Activated CD4-positive, alpha-beta T cell treated with anti-CD3 and anti-CD28 coated beads, Interleukin-2, amount 50 U/mL, for 48 hours (primary cell): ENCODE measurements at places on chromosomes 7 and 10.

DNA sequence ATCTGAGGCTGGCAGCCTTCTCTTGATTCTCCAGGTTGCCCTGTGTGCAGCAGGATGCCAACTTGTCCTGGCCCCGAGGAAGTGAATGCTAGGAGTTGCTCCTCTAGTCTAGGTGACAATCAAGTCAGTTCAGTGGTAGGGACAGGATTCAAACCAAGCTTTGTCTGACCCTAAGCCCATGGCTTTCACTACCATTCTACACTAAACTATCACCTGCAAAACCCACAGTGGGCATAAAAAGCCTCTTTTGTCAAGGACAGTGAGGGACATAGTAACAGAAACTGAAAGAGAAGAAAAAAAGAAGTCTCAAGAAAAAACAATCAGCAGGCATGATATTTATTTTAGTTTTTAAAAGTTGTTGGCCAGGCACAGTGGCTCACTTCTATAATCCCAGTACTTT lies 33.5 kb downstream of the KCNMA1 start:
- DNase-seq: no peak

GRCh38 chr10:110994406-110995086 lies 75.1 kb downstream of the SHOC2 start:
- no peak for DNase-seq

- no peak for DNase-seq
These were observed 191.3 kb upstream of the KAT6B start for GRCh38 chr10:74634995-74635536.

DNA sequence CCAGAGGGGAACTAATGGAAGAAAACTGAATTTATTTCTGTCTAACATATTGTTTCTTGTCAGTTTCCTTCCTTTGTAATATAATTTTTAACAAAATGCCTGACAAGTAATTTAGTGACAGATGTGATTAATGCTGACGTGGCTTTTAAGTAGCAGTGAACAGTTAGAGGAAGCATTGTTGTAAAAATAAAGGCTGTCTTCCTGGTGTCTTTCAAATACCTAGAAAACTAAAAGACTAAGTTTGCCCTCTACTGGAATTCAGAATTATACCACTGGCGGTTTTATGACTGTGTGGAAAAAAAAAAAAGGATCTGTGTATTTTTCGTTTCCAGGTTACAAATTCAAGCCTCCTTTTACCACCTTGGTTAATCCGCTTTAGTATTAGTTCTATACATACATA lies 217.1 kb upstream of the DPP6 start:
- DNase-seq: no peak

- DNase-seq: no peak
These were observed 9.5 kb upstream of the TSGA13 start for GRCh38 chr7:130695840-130696239.

DNA sequence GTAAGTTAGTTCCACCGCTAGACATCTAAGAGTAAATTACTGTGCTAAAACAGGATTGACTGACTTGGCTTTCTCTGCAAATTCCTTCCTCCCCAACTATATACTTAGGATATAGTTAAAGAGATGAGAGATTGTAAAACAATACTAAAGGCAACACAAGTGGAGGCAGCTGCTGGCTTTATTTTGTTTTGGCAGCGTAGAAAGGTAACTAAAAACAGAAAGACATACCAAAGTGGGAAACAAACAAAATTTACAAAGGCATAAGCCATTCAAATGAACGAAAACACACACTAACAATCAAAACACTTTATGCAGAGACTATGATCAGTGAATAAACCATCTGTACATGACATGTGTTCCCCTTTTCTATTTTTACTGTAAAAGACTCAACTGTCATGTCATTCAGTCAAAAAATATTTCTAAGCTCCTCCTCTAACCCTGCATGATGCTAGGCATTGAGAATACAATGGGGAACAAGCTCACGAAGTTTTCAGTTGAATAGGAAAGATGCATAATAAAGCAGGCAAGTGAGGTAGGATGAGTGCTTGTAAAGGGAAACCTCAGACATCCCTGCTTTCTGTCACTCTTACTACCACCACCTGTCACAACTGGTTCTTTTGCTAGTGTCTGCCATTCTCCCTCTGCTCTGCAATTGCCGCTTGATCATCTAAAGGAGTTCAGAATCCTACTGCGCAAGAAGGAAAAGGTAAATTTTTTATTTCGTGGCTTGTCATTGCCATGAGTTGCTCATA lies 64.2 kb upstream of the COL1A2 start:
- no peak for DNase-seq

GRCh38 chr10:127577376-127578258 lies 28.5 kb downstream of the NPS start:
- DNase-seq: no peak

DNA sequence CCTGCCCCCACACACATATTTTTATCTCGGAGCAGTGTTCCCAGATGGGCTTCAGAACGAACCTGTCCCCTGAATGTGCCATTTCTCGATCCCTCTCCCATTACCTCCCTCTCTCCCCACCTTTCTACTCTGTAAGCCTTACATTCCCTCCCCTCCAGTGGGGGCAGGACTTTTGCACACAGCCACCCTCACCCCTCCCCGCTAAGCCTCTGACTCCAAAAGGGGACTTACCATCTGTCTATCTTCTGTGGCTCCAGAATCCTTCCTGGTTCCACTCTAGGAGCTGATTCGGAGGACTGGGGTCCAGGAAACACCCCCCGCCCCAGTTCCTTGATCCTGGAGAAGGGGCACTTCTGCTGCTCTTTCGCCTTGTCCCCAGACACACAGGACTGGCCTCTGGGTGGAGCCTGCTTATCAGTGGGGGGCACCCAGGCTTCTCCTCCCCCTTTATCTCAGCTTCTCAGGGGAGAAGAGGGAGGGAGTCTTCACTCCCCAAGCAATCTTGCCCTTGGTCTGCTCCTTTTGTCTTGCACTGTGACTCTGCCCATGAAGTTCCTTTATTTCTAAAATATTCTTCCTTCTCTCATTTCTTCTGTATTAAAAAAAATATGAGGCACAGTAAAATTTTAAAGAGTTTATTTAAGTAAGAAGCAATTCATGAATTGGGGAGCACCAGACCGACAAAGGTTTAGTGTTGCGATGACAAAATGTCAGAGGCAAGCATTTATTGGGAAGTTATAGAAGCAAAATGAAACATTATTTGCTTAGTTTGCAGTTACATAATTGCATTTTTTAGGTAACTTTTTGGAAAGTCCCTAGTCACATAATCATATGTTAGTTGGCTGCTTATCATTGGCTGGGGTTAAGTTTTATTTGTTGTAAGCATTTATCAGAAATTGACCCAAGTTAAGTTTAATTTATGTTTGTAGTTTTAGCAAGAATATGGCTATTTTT lies at the start of gene KEL:
TSS of gene KEL (minus strand) at position 391 of the 954 bp plus-strand sequence. CDS start at position 234, 157 bp downstream.
- no peak for DNase-seq

GRCh38 chr7:101557978-101558741 lies 70.9 kb downstream of the MYL10 start:
- DNase-seq: no peak

- no peak for DNase-seq
These were observed 50.5 kb upstream of the HBP1 start for GRCh38 chr7:107118109-107118900.

DNA sequence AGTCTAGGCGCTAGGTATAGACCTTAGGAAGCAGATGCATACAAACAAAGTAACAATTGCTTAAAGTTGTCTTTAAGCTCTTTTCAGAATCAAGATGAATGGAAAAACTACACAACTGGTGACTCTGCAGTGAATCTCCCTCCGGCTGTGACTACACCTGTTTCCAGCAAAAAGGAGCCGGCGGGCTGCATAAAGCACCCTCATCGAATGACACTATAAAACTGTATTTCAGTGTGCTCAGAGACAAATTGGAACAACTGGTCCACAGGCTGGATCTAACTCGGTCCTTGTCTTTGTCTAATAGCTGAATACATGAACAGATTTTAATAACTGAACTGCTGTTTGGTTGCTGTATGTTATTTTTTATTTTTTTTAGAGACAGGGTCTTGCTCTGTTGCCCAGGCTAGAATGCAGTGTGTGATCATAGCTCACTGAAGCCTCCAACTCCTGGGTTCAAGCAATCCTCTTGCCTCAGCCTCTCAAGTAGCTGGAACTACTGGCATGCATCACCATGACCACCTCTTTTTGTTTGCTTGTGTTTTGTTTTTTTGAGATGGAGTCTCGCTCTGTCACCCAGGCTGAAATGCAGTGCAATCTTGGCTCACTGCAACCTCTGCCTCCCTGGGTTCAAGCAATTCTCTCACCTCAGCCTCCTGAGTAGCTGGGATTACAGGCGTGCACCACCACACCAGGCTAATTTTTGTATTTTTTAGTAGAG lies 64.2 kb upstream of the SVIL start:
- DNase-seq: no peak

DNA sequence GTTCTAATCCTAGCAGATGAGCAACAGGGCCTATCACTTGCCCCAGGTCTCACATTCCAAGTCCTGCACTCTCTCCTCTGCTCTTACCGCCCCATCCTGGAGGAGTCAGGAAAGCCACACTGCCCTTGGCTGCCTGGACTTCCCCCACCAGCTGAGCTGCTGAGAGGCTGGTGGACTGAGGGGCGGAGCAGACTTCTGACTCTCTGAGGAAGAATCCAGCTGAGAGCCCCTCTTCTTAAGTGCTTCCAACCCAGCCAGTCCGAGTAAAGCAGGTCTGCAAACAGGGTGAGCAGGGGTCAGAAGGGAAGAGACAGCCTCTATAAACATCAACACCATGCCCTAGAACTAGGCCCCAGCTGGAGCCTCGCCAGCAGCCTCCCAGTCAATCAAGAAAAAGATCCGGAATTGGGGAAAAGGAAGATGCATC lies 92.4 kb upstream of the TMEM72 start:
- no peak for DNase-seq

GRCh38 chr10:113097036-113097435 lies 147.0 kb downstream of the TCF7L2 start:
- no peak for DNase-seq

DNA sequence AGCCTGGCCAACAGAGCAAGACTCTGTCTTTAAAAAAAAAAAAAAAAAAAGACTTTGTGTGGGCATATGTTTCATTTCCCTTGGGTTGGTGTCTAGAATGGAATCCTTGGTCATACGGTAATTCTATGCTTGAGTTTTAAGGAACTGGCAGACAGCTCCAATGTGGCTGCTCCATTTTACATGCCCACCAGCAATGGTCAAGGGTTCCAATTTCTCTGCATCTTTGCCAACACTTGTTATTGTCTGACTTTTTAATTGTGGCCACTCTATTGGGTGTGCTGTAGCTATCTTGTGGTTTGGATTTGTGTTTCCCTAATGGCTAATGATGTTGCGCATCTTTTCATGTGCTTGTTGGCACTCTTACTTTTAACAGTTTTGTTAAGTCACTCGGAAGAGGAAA lies 57.6 kb downstream of the BRI3 start:
- no peak for DNase-seq

GRCh38 chr10:29689001-29689400 lies 54.2 kb upstream of the SVIL start:
- DNase-seq: peak; percentile 16

GRCh38 chr10:113498997-113499396 lies 53.9 kb upstream of the HABP2 start:
- no peak for DNase-seq

DNA sequence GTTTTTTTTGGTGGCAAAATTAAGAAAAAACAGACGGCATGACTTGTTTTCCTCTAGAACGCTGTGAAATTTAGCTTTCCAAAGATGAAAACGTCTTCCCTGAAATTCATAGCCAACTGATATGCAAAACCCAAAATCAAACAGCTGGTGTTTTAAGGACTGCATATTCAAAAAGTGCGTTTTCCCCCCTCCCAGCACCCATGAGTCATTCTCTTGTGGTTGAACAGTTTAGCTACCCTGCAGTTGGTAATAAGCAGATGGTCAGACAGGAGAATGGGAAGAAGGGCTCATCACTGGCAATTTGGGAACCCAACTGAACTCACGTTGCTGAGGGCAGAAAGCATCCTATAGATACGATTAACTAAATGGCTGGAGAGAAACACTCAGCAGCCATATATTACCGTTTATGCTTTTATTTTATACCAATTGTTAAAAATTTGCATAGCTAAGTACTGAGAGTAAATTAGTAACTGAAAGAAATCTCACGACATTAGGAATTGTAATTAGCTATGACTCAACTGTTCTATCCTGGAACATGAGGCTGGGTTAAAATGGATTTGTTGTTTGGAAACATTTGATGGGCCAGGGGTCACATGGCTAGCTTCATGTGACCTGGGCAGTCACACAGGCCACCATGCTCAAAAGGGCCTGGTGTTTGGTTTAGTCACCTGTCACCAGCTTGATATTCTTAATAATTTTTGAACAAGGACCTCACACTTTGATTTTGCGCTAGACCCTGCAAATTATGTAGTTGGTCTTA lies 343.1 kb downstream of the PHTF2 start:
- DNase-seq: no peak

DNA sequence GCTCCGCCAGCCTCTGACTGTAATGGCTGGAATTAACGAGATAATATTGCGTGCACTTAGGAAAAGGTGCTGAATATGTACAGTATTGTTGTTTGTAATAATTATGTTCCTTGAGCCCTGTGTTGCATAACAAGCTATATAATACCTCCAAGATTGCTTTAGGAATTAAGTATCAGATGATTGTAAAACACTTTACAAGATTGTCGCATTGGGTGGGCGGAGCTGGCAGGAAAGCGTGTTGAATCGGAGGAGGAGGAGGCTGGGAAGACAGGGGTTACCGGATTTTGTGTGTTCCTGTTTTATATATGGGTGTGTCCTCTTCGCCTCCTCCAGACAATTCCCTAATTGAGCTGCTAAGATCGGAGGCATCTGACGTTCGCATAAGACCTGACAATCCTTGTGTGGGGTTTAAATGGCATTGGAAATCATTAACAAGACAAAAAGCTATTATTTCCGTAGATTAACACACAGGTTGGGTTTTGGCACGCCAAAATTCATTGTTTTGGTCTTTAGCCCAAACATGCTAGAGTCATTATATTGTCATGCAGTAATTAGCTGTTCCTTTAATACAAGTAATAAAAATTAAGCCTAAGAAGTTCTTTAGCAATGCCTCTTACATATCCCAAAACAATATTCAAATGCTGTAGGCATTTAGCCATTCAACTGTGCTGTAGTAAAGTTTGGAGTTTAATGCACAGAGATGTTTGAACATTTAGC lies 192.9 kb upstream of the SH2B2 start:
- no peak for DNase-seq

DNA sequence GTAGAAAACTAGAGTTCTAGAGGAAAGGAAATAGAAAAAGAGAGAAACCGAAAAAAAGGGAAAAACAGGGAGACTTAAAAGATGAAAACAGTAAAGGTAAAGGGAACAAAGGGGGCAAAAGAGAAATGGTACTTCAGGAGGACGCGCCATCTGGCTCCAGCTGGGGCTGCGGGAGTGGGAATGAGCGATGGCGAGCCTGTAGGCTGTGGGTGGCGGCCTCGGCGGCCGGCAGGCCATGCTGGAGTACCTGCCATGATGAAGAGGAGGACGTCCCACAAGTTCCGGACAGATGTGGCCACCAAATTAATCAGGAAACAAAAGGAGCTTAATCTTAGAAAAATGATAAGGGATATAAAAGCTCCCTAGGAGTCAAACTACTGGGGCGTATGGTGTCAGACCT lies 21.7 kb upstream of the PHYH start:
- no peak for DNase-seq

- no peak for DNase-seq
These were observed 17.8 kb upstream of the ERCC6 start for GRCh38 chr10:49556723-49557122.
